ENCODE measurements at places on chromosomes 7 and 10. TPM values are rescaled to one million over a fixed set of nuclear protein-coding genes. Genes with fewer than 3 reads are reported as not detected.

- H3K27ac ChIP-seq, result peak overlapping the region; percentile 94
- no peak for DNase-seq
- peaks cover 21% of the 10 kb centered on the region for H3K4me1 ChIP-seq
- H3K4me3 ChIP-seq, result peak overlapping the region; percentile 99
- peaks cover 8% of the 10 kb centered on the region for H3K36me3 ChIP-seq
- H3K27me3 ChIP-seq, result no peaks in the 10 kb centered on the region
These were observed 631 bp downstream of the SUPV3L1 start for GRCh38 chr10:69180525-69181204.

DNA sequence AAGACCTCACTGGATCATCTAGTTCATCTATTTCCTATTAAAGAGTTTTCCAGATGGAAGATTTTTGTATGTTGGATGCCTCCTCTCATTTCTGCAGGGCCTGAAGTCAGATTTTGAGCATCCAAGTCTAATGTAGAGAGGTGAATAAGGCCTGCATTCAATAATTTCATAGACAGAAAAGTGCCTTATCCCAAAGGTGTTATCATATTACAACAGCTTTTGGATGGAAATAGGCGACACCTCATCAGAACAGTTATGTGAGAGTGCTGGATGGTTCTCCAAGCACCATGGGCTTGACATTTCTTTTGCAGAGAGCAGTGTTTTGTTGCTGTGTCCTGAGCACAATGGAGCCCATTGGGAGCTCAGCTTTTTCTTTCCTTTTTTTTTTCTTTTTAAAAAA, 162.4 kb upstream of the MEOX2 start:
- H3K27ac ChIP-seq, result no peak overlapping the region
- no peak overlapping the region for H3K4me3 ChIP-seq
- no peak for DNase-seq

The ATG9B gene
- 0.17 TPM for total RNA-seq

The SYT15 gene
- 45.4 TPM for total RNA-seq

DNA sequence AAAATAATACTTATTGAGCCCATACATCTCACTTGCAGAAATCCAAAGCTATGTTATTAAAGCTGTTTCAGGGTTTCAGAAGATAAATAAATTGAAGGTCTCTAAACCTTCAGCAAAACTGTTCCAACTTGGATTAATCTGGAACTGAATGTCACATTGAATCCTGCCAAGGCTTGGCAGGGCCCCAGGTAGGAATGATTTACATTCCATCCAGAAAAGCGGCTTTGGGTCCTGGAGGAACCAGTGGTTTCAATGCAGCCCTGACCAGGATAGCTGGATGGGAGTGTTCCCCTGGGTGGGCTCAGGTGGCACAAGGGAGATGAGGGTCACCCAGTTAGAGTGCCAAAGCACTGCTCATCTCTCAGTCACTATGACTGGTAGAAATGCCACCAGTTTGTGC, 37.0 kb upstream of the TMEM72 start:
- H3K36me3 ChIP-seq, result no peaks in the 10 kb centered on the region
- H3K4me3 ChIP-seq, result no peak overlapping the region
- H3K27me3 ChIP-seq, result no peaks in the 10 kb centered on the region
- H3K27ac ChIP-seq, result no peak overlapping the region
- peaks cover 9% of the 10 kb centered on the region for H3K4me1 ChIP-seq
- DNase-seq, result no peak

The PKD2L1 gene
- total RNA-seq, result 2.1 TPM

The GRID2IP gene
- 0.46 TPM for total RNA-seq

Data from upper lobe of right lung (tissue), 1 donor.